HTR-8/SVneo (cell line): ENCODE measurements at places on chromosomes 7 and 10.

- peak; percentile 5 for DNase-seq
These were observed 26.6 kb downstream of the GNG11 start for GRCh38 chr7:93948106-93948505.

- DNase-seq: no peak
These were observed 227.3 kb upstream of the SP8 start for GRCh38 chr7:21013765-21014539.

- DNase-seq: no peak
These were observed 158.8 kb downstream of the DIP2C start for GRCh38 chr10:530717-531116.

DNA sequence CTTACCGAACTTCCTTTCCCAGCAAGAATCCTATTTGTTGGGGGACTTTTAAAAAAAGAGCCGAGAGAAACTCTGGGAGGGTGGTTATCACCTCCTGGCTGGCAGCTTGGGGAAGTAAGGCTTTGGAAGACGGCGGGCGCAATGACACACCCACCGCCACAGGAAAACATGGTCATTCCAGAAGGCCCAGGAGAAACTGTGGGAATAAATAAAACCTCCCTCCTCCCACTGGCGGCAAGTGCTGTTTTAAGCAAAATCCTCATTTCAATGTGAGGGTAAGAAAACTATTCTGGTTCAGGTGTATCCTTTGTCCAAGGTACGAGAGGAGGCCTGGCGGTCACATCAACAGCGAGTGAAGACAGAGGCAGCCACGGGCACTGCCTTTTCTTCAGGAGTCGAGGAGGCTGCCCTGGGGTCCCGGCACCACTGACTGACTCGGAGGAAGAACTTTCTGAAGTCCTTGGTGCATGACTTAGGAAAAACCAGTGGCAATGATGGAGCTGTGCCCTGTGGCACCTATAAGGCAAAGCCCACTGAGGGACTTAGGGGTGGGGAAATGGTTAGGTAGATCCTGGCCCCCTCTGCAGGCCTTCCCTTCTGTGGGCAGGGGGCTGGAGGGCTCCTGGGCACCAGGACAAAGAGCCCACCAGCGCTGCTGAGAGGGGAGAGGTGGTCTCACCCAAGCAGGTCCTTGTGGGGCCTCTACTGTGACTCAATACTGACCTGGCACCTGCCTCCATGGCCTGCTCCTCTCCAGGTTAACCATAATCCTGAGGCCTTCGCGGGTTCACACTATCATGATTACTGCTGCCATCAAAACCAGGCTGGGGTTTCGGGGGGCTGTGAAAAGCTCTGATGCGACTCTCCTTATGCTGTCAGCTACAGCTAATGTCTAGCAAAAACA is 21.4 kb downstream of the DNAJB12 start:
- DNase-seq: no peak

- no peak for DNase-seq
These were observed 13.8 kb upstream of the KDM7A start for GRCh38 chr7:140190588-140190987.

- DNase-seq: no peak
These were observed 55.0 kb downstream of the TRIM24 start for GRCh38 chr7:138515001-138515528.

DNA sequence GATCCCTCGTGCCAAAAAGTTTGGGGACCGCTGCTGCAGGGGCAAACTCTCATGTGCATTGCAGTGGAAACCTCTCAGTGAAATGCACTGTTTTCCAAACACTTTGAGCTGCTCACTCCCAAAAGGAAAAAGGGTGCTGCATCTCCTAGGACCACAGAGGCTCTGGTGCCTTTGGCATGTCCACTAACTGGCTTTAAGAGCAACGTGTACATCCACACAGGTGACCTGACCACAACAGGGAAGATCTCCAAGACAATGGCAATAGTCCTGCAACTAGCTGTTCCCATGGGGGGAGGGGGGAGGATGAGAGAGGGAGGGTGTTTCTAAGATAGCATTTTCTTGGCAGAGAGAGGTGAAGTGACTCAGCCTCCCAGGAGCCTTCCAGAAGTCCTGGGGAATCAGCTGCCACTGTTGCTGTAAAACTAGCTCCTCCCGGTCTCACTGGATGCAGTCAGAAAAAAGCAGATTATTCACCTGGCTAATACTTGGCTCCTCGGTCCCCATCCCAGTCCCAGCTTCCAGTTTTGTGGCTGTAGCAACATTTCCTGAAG is 181.7 kb downstream of the HECW1 start:
- no peak for DNase-seq

DNA sequence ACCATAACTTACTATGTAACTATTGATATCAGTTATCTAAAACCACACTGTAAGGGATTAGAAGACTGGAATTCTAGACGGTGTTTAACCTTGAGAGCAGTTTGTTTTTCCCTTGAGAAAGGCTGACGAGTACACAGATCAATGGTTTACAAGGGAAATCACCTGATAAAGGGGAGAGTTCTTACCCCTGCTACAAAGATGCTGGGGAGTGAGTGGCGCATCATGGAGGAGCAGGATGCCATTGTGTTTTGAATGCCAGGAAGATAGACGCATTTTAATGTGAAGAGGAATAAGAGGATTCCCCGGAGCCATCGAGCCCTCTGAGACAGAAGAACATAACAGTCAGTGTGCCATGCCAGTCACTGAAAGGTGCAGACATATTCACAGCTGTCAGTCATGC is 145.2 kb downstream of the PKD1L1 start:
- no peak for DNase-seq

DNA sequence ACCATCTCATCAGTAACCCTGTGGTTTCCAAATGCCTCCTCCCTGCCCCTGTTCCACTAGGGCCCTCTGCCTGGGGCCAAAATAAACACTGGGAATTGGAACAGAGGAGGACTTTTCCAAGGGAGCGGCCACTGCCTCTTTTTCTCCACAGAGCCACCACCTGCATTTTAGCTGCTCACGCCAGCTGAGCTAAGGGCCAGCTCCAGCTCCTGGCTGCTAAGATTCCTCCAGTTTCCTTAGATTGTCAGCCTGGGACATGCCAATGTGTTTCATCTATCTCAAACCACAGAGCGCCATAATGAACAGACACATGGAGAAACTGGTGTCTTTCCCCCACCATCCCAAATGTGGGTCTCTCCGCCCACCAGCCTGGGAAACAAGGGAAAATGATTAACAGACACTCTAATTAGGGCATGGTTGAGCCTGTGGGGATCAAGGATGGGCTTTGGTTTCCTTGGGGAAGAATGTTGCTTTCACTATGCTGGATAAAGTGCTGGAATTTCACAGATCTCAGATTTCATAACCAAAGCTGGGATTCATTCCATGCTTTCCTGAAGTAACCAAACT is 52.2 kb downstream of the ASB13 start:
- no peak for DNase-seq

DNA sequence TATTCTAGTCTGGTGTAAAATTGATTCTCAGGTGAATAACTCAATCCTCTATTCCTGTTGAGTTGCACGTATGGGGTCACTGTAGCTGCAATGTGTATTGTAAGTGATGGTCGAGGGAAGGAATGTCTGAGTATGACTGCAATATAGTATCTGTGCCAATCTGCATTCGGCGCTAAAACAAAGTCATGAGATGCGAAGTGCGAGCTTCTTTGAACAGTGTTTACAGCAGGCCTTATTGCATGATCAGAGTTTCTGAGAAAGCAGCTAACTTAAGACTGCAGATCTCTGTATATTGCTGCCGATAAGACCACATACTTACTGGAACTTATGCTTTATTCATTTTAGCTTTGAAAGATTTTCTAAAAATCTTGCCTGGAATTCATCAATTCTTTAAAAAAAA is 341.7 kb upstream of the BMPER start:
- no peak for DNase-seq

DNA sequence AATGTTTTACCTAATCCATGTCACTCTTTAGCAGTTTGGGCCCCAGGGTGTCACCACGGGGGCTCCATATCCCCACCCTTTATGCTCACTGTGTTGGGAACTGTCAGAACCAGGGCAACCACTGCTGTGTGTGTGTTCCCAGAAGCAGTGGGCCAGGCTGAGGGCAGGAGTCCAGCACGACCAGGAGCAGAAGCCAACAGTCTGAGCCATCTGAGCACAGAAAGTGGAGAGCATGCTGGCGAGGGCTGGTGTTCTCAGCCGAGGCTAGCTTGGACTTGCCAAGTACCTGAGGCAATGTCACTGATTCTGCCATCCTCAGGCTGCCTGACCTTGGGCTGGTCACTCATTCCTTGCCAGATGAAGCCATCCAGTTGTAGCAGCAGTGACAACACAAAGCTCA is 285.0 kb downstream of the BMPER start:
- DNase-seq: no peak

- no peak for DNase-seq
These were observed 117.8 kb upstream of the AKR1E2 start for GRCh38 chr10:4708123-4708759.

DNA sequence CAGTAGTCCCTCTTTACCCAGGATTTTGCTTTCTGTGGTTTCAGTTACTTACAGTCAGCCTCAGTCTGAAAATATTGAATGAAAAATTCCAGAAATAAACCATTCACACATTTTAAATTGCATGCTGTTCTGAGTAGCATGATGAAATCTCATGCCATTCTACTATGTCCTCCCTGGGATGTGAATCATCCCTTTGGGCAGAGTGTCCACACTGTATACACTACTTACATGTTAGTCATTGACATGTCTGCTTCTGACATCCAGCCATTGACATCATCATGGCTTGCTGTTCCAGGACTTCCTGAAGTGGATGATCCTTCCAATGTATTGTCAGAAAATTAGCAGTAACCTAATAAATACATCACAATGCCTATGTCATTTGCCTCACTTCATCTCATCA is 34.6 kb upstream of the MALRD1 start:
- no peak for DNase-seq

DNA sequence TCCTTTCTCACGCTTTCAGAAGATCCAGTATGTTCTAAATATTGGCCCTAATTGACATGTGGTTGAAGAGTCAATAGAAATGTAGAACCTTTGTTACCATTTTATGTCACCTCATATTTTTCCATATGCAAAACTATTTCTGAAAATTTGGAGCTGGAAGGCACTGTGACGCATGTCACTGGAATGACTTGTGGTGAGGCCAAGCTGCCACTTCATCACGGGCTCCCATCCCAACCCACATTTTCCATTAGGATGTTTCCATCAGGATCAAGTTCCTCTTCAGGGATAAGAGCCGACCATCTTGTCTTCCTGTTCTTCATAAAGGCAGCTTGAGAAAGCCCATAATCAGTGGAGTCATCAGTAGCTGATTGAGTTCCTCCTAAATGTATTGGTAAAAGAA is 1241.7 kb downstream of the GATA3 start:
- no peak for DNase-seq

DNA sequence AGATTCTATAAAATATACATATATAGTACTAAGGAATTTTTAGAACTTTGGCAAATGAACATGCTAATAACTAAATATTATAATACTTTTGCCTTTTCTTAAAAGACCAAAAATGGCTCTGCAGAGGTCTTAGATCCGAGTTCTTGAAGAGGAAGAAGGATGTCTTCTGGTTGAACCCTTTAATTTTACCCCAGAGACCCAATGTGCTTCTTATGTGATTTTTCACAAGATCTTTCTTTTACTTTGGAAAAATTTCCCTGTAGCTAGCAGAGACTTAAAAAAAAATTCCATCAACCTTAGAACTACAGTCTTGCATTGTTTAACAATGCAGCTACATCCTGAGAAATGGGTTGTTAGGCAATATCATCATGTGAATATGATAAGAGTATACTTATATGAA is 663.2 kb downstream of the PARD3 start:
- no peak for DNase-seq

DNA sequence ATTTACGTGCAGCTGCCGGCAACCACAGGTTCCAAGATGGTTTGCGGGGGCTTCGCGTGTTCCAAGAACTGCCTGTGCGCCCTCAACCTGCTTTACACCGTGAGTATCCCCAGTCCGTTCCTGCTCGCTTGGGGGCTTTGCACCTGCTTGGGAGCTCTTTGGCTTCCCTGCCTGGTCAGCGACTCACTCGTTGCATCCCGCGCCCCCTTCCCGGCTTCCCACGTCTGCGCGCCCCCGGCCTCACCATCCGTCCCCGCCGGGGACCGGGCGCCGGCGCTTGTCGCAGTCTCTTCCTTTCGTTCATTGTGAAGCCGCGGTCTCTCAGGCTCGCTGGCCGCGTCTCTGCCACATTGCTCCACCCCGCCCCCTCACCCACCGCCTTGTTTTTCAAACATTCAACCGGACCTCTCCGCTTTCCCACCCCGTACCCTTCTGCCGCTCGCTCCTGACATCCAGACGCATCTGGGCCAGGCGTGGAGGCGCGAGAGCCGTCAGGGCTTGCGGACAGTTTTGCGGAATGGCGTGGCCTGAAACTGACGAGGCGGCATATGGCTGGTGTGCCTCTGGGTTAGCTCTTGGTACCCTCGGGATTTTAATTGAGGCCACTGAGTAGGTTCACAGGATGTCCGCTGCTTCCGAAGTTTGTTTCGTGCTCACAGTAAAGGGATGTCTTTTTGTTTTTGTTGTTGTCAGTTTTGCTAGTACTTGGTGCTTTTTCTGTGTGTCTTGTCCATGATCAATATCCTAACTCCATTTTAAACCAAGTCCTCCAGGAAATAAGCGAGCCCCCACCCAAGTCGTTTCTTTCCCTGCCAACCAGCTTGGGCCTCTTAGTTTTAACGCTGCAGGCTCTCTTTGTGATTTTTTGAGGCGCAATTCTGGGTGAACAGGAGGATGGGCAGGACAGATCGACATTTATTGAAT is 639 bp downstream of the TSPAN13 start:
- peak; percentile 22 for DNase-seq

DNA sequence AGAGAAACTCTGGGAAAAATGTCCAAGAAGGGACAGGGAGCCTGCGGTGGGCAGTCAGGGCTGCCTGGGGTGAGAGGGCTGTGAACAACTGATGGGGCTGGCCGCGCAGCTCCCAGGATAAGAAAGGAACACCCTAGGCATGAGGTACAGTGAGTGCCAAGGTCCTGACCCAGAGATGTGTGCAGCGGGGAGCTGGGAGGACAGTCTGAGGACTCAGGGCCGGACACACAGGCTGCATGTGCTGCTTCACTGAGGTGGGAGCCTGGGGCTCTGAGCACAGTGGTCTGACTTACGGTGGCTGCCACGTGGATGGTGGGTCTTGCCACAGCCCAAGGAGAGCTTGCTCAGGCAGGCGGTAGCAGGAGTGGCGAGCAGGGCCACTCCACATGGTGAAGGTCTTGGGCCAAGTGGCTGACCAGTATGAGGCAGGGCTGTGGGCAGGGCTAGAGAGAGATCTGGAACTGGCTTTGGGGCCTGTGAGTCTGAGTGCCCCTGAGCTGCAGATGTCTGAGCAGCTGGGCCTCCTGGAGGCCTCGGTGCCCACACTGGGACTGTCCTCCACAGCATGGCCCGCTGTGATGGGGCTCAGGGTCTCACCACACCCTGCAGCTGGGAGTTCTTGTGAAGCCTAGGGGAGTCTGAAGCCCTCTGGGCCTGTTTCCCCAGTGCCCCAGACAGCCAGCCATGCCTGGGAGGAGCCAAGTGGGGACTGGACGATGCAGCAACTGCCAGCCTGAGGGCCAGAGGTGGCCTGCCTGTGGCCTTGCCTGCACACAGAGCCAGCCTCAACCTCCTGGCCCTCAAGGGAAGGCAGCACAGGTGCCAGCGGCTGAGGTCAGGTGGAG is 60.3 kb downstream of the RASGEF1A start:
- no peak for DNase-seq

- no peak for DNase-seq
These were observed 37.7 kb upstream of the ITPRID1 start for GRCh38 chr7:31476073-31476745.
